T-helper 2 cell treated with Interferon-gamma antibody and Interleukin-4, amounts not matched to agents 5 μg/mL and 100 μg/mL, for 36 hours (primary cell): ENCODE measurements at places on chromosomes 3 and 15.

DNA sequence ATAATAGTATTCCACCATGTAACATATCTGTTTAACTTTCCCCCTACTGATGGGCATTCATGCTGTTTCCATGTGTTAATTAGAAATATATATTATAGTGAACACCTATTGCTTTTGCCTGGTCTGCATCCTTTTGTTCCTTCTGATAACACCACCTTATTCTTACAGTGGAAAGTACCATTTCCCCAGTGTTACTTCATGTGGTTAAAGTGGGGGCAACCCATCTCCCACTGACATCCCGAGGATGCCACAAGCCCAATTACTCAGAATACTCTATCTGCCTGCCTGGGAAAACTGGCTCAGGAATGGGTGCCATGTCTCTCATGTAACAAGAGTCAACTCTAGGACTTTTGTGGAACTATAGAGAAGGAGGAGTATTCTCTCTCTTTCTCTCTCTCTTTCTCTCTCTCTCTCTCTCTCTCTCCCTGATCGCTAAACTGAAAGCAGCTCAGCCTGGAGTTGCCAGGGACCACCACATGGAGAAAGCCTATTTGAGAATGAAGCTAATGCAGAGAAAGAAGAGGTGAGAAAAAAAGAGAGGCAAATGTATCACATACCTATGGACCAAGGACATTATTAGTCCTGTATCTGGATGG, 66.4 kb upstream of the PPIB start:
- no peak for DNase-seq

GRCh38 chr15:83567318-83567717, 86.6 kb upstream of the ADAMTSL3 start:
- no peak for DNase-seq

DNA sequence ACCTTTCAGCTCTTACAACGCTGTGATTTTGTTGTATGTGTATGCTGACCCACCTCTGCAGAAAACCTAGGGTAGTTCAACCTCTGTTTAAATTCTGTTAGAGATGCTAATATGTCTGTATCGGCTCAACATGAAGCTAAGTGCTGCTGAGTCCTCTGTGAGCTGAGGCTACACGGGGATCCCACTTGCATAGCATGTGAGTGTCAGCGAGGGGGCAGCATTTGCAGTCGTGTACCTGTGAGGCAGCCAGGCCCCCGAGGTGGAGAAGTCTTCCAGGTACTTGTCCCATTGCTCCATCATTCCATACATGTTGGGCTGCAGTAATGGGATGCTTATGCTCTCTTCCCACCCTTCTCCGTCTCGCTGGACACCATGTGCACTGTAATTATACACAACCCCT, 3.7 kb downstream of the MKRN2OS start:
- DNase-seq = no peak

GRCh38 chr3:45092132-45093031, 53.8 kb downstream of the CDCP1 start:
- no peak for DNase-seq

- DNase-seq = no peak
Measured at GRCh38 chr15:73755481-73755880, 2.3 kb upstream of the INSYN1 start.

- no peak for DNase-seq
Measured at GRCh38 chr3:99012051-99012450, 110.6 kb upstream of the DCBLD2 start.

- DNase-seq = no peak
Measured at GRCh38 chr15:44573386-44573785, 36.4 kb downstream of the EIF3J start.

DNA sequence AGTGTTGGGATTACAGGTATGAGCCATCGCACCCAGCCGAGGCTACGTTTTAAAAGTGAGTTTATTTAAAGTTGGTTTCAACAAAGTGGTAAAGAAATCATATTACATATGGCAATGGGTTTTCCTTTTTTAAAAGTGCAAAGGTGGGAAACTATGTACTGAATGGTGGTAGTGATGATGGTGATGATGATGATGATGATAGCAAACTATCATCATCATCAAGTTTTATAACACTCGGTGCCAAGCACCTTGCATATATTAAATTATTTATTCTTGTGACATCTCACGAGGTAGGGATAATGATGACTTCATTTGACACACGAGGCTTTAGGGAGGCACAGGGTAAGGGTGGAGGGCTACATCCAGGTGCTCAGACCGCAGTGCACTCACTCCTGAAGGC, 64.3 kb downstream of the BDH1 start:
- DNase-seq = no peak

- DNase-seq = no peak
Measured at GRCh38 chr3:73499787-73500186, 125.0 kb downstream of the PDZRN3 start.

GRCh38 chr3:122969585-122970469, 57.7 kb downstream of the SEMA5B start:
- no peak for DNase-seq

DNA sequence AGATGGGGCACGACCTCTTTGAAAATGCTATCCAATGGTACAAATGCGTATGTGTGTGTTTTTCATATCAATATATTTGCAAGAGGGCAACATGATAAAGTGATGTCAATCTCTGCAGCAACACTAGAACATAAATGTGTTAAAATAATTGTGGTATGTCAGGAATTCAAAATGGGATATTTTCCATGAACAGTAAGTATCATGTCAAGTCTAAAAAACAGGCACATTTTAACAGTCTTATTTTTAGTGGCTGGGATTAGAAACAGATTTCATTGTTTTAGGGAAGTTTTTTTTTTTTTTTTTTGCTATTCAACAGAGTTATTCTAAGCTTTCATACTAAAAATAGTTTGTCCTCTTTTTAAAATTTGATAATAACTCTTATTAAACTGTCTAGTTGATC, 209.8 kb downstream of the GAP43 start:
- DNase-seq = no peak

- no peak for DNase-seq
Measured at GRCh38 chr3:62370858-62371719, 2.3 kb downstream of the FEZF2 start.

DNA sequence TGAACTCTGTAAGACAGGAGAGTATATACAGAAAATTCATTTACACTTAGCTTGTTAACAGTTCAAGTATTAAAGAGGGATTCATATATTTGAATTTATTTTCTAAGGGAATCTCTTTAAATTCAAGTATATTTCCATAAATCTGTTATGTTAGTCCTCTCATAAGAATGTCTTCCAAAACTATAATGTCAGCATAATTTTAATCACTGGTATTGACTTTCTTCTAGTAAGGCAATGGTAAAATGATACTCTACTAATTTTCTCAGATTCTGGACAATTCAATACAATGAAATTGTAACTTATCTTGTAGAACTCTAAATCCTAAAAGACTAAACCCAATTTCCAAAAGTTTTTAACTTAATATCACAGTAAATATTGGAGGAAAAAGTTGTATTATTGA, 66.3 kb upstream of the EPHA6 start:
- no peak for DNase-seq

DNA sequence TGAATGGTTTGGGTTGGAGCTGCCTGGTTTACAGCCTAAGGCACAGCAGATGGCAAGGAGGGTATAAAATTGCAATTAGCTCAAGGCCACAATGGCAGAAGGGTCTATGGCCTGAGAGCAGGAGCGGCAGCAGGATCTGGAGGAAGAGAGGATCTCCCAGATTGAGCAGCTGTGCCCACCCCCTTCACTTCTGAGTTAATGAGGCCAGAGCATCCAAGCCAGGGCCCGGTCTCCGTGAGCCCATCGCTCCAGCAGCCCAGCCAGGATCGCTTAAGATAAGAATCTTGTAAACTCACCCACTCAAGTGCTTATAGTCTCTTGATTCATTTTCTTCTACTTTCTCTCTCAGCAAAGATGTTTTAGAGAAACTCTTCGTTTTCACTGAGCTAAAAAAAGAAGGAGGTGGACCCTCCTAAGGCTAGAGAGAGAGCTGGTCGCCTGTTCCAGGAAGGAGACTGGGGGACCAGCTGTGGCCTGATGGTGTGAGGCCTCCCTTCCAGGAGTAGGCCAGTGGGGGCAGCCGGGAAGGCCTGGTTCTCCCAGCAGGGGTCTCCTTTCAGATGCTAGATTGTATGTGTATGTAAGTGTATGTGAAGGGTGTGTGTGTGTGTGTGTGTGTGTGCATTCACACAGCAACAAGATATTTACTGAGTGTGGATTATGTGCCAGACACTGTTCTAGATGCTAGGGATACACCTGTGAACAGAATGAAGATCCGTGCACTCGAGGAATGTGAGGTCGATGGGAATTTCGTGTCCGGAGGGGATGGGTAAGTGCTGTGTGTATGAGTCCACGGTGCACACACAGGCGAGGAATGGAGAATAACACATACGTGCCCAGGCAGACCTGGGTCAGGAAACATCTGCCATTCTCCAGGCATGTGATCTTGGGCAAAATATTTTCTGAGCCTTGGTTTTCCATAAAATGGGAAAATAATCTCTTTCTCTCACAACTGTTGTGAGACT, 18.6 kb downstream of the MAGEF1 start:
- no peak for DNase-seq

DNA sequence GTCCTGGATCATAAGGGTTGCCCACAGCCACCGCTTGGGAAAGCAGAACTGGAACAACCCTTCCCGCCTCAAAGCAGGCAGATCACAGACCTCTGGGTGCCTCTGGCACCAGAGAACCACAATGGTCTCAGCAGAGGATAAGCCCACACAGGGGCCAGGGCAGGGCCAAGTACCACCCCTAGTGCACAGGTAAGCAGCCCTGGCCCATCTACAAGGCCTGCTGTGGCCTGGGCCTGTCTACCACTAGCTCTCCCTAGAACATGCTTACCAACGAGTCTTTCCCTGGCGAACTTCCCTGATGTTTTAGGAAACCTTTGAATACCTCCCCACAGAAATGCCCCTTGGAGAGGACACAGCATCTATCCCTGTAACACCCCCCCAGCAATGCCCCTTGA, 28.3 kb downstream of the TNK2 start:
- no peak for DNase-seq

DNA sequence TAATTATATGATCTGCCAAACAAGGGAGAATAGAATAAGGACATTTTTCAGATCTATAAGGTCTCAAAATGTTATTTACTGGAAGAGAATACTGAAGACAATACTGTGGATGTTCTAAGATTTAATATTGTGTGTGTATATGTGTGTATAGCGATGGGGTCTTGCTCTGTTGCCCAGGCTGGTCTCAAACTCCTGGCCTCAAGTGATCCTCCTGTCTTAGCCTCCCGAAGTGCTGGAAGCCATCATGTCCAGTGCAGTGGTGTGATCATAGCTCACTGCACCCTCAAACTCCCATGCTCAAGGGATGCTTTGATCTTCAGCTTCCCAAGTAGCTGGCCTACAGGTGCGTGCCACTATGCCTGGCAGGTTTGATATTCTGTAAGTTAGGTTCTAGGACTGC, 91.3 kb downstream of the NBEAL2 start:
- no peak for DNase-seq

- DNase-seq = no peak
Measured at GRCh38 chr3:161859057-161859456, 362.4 kb downstream of the OTOL1 start.

DNA sequence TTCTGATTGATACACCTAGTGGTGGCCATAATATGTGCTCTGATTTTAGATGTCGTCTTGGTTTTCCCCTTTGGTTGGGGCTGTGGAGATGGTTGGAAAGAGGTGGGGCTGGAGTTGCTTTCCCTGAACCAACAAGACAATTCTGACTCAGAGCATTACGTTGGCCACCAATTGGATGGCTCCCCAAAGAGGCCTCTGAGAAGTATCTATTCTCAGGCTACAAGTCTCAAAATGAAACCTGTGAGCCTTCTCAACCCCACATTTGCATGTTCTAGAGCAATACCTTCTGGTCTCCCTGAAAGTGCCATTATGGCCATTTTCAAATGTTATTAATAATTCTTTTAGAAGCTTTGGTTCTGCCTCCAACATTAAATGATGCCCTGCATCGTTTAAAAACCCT, 188.4 kb upstream of the WNT5A start:
- peak; percentile 4 for DNase-seq

DNA sequence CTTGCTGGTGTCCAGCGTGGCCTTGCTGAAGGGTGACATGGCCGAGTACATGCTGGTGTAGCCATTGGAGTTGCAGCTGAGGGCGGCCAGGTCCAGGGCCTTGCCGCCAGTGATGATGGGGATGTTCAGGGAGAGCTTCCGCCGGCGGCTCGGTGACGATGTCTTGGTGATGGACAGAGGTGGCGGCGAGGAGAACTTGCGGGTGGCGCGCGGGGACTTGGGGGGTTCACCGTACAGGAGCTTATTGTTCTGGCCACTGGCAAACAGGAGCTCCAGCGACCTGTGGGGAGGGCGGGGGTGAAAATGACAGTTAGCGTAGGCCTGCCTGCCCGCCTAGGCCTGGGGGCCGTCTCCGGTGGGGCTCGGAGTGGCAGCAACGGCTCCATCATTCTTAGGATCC, 59.0 kb upstream of the CTSH start:
- no peak for DNase-seq

DNA sequence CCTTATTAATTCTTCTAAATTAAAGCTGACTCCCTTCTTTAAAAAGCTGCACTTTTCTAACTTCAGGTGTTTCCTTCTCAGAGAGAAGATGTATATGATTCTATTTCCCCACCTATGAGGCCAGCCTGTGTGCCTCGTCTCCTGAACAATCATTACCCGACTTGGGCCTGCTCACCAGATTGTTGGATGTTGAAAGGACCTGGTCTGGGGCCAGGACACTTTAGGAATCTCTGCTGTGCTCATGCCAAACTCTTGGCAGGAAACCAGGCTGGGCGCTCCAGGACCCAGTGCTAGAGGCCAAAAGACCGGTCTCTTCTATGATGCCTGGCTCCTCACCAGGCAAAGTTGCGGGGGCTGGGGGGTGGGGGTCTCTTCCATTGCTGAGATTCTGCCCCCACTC, 16.9 kb upstream of the LRRC31 start:
- no peak for DNase-seq

DNA sequence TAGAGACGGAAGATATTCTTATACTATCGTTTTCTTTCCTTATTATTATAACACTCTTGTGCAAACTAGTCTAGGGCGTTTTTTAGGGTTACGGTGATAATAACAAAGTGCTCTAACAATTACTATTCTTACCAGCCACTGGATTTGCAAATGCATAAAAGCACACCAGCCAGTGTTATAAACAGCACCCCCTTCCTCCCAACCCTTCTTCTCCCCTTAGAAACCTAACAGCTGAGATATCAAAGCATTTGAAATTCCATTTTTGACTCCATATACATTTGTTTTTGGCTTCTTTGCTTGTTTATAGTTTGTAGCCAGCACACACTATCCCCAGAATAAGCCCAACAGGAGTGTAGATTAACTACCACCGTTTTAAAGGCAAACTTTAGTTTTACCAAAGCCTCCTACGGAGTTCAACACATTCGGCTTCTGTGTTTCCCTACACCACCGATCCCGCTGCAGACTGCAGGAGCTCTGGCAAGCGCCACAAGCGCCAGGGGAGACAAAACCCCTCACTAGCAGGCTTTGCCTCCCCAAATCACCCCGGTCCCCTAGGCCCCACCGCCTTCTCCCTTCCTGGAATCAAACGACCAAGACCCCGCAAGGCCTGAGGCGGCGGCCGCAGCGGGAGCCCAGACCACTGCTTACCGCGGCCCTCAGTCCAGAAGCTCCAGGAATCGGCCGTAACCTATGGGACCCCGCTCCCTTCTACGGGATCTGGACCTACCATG, 461 bp downstream of the COPB2 start:
- DNase-seq = no peak

- DNase-seq = no peak
Measured at GRCh38 chr3:195897081-195897852, 11.1 kb downstream of the TNK2 start.
